Left colon (tissue), 2 donors: ENCODE measurements at places on chromosomes 3 and 15.
A peak's percentile ranks its signal among the peaks of the same experiment; 100 is the strongest.

DNA sequence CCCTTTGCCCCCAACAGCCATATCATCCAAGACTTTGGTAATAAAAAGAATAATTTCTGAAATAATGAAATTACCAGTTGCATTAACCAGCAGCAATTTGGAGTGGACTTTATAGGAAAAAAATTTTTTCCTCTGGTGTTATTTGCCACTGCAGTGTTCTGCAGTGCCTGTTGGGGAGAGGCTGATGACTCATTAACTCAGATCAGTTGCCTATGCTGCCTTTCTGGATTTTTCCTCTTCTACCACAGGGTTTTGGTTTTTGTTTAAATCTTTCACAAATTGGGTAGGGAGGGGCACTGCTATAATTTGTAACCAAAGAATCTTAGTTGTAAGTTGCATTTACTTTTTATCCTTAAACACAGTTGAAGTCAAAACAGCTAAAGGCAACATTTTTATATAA, 22.7 kb downstream of the ATP6V1A start:
- DNase-seq, result no peak

DNA sequence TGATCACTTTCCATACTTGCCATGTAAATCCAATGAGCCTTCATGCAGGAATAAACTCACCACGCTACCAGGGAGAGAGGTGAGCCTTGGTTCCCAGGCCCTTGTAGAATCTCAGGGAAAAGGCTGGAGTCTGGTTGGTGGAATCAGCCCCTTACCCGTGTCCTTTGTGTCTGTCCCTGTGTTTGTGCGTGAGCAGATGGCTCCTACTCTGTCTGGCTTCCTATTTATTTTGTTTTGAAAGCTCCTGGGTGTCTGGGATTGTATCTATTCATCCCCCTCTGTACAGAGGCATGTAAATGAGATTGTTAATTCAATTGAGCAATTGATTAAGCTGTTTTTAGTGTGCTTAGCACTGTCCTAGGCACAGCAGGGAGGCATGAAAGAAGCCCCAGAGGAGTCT, 278.1 kb downstream of the THSD4 start:
- no peak for DNase-seq

- DNase-seq, result no peak
These were observed 187.7 kb downstream of the ITPR1 start for GRCh38 chr3:4680871-4681300.

DNA sequence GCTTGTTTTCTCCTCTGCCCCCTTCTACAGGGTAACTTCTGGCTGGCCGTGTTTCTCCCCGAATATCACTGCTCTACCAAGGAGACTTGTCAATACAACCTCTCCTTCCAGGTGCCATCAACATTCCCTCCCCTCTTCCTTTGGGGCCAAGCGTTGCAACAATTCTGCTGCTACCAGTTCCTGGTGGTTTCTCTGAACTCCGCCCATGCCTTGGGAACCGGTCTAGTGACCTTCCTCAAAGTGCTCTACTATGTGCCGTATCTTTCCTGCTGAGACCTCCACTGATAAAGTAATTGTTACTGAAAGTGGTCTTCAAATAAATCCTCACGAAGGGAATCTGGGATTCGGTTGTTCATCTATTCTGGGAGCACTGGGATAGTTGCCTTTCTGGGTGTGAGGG, 26.2 kb downstream of the PCSK6 start:
- DNase-seq, result peak; percentile 75

DNA sequence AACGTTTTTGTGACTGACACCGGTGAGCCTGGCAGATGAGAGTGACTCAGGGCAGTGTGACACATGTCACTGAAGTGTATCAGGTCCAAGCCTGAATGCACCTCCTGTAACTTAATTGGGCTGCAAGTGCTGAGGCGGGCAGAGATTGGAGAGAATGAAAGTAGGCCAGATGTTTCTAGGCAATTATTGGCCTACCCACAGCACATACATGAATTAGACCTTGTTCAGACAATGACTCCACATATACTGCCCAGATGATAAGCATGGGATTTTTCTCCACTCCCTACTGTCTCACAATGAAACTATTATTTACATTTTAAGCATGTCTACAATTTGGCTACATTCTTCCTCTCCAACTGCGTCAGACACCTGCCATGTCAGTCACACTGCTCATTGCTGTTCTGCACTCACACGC, 187.3 kb upstream of the ZNF385D start:
- DNase-seq, result no peak

DNA sequence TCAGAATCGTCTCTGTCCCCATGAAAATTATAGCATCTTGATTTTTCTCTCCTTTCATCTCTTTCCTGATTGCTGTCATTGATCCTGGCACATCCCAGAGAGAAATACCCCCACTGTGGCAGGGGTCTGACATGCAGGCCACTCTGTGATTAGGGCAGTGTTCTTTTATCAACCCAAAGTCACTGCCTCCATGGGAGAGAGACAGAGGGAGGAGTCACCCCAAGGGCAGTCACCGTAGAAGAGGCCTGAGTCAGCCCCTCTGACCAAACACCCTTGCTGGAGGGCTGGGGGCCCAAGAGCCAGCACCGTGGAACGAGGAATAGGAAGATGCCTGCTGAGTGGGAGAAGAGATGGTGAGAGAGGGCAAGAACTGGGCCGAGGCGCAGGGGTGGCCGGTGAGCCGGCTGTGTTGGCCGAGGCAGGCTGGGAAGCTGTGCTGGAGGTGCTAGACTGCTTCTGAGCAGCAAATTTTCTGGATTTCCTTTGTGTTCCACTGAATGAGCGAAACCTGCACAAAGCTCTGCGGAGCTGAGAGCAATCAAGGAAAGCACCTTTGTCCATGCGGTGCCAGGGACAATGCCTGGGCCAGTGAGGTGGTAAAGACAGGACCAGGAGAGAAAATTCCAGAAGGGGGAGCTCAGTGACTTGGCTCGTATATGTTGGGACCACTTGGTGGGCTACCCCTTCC, 103.8 kb downstream of the ADCY5 start:
- DNase-seq, result no peak
